ENCODE measurements at places on chromosomes 7 and 10. TPM values are rescaled to one million over a fixed set of nuclear protein-coding genes. Genes with fewer than 3 reads are reported as not detected.

DNA sequence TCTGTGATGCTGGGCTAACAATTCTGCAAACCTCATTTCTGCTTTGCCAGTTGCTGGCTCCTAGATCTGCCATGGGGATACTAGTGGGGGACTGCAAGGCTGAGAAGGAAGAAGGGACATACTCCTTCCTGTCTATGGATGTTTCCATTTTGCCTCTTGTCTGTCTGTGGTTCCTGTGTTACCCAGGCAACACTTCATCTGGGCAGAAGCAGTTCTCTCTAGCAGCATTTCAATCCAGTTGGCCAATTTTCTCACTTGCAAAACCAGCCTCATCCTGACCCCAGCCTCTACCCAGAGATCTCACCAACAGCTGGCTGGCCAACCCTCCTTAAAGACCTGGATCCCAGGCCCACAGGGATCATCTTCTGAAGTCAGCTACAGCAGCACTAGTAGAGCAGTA is 131.7 kb downstream of the DOCK4 start:
- no peak for DNase-seq

DNA sequence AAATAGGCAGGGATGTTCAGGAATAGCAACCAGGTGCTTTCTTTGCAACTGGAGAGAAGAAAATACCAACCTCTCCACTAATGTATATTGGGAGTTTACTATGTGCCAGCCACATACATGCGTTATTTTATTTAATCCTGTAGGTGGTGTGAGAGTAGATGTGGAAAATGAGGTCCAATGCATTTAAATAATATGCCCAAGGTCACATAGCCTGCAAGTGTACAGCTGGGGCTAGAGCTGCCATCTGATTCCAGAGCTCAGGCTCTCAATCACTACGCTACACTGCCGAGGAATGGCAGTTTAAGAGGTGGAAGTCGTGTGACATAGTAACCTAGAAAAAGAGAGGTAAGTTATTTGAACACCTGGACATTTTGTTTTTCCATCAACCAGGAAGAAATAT is 277.0 kb downstream of the EXOC4 start:
- no peak for DNase-seq

GRCh38 chr7:155631155-155631554 is 13.3 kb upstream of the RBM33 start:
- no peak for DNase-seq

GRCh38 chr7:75644589-75644988 is 94.2 kb downstream of the HIP1 start:
- no peak for DNase-seq

DNA sequence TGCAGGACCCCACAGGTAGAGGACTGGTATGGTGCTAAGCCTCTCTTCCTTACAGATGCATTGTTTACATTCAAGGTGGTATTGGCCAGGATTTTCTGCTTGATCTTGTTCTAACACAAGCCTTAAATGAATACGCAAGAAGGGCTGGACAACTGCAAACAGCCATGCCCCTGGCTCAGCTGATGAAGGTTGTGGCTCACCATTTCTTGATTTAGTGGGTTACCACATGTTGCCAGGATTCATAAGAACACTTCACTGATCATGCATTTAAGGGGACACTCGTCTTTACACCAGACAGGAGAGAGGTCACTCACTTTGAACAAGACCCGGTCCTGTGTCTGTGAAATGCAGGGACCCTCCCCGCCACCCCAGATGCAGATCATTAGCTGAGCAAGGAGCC is 82.2 kb downstream of the CHN2 start:
- no peak for DNase-seq

DNA sequence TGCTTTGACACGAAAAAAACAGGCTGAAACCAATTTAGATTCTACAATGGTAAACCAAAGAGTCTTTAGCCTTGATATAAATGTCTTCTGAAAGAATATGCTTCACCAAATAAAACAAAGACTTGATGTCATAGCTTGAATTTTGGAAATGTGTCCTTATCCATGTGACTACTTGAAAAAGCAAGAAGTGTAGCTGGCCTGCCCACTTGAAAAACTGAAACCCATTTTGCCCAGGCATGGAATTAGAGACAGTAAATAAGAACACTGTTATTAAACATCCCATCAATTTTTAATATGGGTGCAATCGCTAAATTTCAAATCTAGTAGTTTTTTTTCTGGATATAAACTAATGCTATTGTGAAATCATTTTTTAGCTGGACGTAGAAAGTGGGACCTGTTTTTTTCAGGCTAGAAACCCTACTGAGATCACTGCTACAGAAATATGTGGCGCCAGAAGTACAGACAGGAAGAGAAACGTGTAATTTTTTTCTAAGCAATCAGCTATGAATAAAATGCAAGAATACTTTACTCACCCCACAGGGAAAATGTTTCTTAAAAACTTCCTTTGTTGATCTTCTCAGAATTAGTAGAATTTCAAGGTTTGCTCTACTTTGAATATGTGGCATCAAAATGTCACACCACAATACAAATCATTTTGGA is 56.7 kb downstream of the PIP4K2A start:
- no peak for DNase-seq

DNA sequence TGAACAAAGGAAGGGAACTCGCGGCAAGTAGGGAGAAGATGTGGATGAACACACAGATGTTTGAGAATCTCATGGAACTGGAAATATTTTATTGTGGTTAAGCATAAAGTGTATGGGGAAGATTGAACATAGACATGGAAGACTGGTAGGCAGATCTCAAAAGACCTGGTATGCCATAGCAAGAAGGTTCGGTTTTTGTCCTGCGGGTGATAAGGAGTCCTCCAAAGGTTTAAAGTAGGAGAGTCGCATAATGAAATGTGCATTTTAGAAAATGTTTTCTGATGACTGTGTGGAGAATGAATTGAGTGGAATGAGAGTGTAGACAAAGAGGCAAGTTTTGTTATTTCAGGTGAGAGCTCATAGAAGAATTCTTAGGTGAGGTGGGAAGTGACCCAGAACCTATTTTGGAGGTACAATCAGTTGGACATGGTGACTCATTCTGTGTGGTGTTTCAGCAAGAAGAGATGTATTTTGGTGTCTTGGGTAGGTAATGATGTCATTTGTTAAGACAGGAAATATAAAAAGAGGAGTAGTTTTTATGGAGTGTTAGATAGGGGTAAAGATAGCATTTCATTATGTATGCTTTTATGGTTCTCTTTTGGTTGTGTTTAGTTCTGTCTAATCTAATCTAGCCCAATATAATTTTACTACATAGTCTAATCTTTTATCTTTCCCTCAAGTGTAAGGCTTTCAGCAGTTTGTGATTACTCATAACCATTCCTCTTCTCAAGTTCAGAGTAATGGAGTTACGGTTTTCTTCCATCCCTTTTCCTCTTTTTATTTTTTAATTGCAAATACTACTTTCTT is 239.2 kb downstream of the EXOC4 start:
- no peak for DNase-seq

The CARD11 gene
- total RNA-seq, result 2.0 TPM

The JCAD gene
- total RNA-seq, result 15.3 TPM

GRCh38 chr7:17144322-17144721 is 154.1 kb upstream of the AHR start:
- no peak for DNase-seq

The PSPH gene
- 4.6 TPM for total RNA-seq

GRCh38 chr10:52258799-52259425 is 55.2 kb upstream of the DKK1 start:
- no peak for DNase-seq

The CLRN3 gene
- 0.26 TPM for total RNA-seq

- no peak for DNase-seq
These were observed 118.6 kb downstream of the GNAI1 start for GRCh38 chr7:80253237-80253636.

The CFAP70 gene
- 11.5 TPM for total RNA-seq

GRCh38 chr7:48528646-48529045 is 357.4 kb downstream of the ABCA13 start:
- no peak for DNase-seq

DNA sequence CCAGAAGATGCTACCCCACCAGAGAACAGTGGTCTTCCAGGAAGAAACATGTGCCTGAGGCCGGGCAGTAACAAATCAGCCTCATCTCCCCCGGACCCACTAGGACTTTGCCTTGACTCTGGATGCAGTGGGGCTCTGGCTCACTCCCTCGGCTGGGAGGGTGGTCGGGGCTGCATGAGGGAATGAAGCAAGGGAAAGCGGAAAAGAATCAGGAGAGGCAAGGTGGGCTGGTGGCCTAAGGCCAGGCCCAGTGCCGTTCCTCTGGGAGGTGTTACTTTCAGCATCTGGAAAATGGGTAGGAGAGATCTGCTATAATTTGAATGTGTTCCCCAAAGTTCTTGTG is 51.8 kb downstream of the CLEC2L start:
- DNase-seq, result no peak

The FAM185A gene
- 19.7 TPM for total RNA-seq

The PRKCQ gene
- 6.0 TPM for total RNA-seq

DNA sequence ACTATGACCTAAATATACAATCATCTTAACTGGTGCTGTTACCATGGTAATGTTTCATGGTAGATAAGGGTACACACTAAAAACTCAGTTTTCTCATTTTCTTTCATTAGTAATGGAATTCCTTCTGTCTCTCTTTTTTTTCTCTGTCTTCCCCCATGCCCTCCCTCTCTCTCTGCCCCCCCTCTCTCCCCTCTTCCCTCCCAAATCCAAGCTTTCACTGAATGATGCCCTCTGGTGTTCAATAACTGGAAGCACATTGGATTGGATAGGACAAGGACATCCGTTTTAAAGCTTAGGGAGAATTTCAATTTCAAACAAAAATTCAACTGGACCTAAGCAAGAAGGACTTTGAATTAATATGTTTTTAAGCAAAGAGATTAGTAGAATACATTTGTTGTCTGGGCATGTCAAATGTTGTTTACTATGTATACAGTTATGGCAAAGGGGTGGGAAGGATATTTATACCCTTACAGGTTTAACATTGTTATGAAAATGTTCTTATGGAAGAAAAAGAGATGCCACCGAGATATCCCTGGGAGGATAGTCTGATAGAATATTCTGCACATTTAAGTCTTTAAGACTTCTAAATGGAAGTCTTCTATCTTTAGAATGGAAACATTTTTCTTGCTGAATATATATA is 6.1 kb downstream of the CHRM2 start:
- no peak for DNase-seq

GRCh38 chr7:158274996-158275395 is 312.6 kb downstream of the PTPRN2 start:
- no peak for DNase-seq

All from body of pancreas (tissue), 4 donors.